ENCODE measurements at places on chromosomes 13 and 19.

DNA sequence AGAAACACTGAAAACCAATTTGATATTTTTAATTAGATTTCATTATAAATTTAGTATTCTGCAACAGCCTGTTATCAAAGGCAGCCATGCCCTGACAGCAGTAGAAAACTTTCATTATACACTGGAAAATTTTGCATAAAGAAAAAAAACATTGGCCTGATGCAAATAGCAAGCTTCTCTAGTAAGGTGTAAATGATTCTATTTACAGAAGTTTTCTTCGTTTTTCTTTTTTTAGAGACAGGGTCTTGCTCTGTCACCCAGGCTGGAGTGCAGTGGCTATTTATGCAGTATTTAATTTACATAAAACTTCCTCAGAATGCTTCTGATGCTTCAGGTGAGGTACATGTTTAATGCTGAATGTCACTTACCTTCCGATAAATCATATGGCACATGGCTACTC lies 67.0 kb downstream of the ABCC4 start:
- DNase-seq = no peak

GRCh38 chr19:18023622-18024251 lies 15.8 kb downstream of the ARRDC2 start:
- DNase-seq = no peak

DNA sequence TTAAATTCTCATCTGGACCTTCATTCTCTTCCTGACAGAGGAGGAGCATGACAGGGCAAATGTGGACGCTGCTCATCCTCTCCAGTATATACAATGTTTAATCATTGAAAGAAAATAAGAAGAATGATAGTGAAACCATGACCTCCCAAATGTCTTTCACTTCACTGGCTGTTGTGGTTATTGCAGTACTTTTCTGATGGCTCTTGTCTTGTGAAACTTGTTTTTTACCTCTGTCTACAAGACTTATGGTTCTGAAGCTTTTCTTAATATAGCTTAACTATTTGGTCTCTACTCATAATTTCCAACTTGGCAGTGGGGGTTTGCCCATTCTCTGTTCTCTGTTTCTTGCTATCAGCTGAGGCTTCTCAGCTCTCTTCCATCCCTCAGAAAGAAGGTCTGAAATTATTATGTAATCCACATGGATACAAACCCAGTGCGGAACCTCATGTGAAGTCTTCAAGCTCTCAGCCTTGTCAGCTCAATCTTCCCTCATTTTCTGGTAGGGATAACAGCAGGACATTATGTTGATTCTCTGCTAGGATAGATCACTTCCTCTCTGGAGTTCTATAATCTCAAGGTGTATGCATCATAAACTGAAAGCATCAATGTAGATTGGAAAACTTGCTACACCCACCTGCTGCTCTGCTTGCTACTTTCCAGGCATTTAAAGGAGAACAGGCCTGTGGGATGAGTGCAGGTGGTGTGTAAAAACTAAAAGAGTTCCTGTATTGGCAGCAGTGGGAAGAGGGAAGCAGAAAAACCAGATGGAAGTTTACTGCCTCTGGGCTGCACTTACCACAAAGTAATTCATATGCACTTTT lies 250.3 kb upstream of the HTR2A start:
- DNase-seq = no peak

DNA sequence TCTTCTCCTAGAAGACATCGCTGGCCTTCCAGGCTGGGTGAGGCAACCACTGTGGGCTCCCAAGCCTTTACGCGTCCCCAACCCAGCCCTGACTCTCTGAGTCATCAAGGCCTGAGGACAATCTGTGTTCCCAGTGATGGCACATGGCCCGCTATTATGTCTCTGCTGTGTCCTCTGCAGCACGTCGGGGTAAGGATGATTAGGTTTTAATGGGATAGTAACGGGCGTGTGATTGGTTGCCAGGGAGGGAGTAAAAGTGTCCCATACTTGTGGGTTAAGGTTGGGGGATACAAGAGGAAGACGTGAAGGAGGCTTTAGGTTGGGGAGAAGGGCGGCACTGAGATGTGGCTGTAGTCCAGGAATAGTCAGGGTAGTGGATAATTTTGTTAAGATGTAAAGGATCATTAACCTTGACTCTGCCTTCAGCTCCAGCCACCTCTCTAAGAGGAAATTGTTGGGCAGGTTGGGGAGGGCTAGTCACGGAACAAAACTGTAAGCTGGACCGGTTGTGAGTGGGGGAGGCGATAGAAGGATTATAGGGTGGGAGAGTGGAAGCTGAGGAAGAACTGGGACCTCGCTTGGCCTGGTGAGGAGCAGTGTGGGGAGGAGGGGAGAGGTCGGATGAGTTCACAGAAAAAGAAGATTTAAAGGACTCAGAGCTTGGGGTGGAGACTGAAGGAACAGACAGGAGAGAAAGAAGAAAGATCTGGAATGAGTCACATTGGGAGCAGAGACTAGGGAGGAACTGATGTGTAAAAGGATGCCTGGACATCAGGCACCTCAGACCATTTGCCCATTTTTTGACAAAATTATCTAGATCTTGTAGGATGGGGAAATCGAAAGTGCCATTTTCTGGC lies 27.9 kb upstream of the IGFL1 start:
- peak; percentile 37 for DNase-seq

DNA sequence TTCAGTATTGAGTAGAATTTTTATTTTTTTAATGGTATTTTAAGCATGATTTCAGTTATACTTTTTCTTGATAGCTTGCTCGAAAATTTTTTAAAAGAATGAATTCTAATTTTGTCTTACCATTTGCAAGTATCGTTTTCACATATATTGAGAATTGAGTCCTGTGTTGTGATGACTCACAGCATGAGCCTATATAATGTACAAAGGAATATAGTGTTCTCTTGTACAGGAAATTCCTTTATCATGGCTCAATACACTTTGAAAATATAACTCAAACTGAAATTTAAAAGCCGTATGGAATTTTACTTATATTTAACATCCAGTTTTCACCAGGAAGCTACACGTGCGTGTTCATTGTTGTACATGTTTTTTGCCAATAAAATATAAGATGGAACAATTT lies 161.1 kb upstream of the TMTC4 start:
- no peak for DNase-seq

- peak; percentile 6 for DNase-seq
Observed at GRCh38 chr13:41017159-41017558, 2.0 kb downstream of the ELF1 start.

DNA sequence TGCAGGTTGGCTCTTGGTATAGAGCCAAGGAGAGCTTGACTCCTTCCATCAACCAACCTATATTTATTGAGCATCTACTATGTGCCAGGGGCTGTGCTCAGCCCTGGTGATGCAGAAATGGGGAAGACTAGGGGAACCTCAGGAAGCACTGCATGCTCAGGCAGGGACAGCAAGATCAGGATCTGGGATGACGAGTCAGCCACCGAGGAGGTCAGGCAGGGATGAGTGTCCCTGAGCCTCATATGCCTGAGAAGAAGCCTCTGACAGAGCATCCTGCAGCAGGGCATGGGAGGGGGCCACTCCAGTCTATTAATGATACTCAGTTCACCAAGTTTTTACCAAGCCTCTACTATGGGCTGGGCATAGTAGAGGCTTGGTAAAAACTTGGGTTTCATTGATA lies 158.1 kb downstream of the KATNAL1 start:
- no peak for DNase-seq

DNA sequence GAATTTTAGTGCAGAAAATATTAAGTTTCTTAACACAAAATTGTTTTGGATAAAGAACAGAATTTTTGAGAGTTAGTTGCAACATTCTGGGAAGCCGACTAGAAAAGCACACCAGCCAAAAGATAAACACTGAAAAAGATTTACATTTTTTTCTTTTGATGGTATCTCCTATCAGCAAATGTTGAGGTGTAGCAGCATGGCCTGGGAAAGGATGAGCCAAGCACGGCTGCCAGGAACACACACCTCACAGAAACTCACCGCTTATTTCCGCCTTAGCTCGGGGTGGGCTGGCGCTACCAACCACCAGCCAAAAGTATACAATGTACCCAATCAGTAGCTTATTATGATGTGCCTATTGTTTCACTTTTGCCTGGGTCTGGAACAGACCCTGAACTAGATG lies 134.7 kb downstream of the MIPEP start:
- no peak for DNase-seq

- peak; percentile 98 for DNase-seq
Observed at GRCh38 chr19:48738557-48739403, 1.6 kb downstream of the RASIP1 start.

DNA sequence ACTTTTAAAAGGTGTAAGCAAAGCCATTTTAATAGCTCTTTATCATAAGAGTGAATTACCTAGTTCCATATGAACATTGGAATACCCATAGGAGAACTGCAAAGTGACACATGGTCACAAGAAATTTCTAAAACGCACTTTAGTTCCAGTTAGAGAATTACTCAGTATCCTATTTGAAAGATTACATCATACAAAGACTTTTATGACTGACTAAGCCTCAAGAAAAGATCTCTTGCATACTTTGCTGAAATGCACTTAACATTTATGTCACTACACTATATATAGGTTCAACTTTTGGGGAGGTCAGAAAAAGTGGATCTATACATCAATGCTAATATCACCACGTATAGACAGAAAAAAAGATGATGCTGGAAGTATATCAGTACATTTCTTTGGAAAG lies 7.1 kb downstream of the PCDH9 start:
- DNase-seq = no peak

DNA sequence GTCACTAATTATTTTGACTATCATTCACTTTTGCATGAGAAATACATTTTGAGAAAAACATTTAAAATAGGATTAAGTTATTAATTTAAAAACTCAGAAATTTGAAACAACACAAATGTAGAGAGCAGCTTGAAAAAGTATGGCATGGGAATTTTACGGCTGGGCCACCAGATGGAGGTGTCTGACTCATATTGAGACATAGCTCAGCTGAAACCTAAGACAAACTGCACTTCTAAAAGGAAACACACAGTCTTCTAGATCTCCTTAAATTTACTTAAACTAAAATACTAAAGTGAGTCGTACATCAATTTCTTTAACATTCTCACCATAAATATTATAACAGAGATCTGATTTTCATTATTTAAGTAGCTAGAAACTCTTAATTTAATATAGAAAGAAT lies 41.9 kb upstream of the POSTN start:
- peak; percentile 66 for DNase-seq

DNA sequence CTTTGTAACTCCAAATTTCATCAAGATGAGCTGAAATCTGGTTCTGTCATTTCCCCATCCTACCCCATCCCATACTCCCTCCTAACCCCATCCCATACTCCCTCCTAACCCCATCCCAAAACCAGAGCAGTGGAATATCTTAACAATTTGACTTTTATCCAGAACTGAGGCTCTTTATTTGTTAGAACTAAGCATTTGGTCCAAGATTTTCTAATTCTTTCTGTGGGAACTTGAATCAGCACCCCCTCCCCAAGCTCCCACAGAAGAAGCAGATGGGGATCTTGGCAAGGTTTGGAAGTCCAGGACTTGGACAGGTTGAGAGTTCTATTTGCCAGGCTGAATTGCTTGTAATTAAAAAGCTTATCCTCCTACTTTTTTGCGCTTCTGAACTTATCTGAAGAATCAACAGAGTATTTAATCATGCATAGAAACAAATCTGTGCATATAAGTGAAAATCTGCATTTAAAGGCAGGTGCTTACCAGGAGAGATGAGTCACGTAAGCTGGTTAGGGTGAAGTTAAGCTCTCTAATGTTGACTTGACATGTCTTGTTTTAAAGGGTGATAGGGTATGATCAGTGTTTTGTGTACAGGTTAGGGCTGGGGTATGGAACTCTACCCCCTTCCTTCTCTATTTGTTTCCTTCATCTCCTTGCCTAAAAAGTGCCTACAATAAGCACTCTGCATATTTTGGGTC lies 111.1 kb downstream of the COG6 start:
- DNase-seq = peak; percentile 93

- DNase-seq = peak; percentile 63
Observed at GRCh38 chr13:74145249-74145975, 11.2 kb upstream of the KLF12 start.

DNA sequence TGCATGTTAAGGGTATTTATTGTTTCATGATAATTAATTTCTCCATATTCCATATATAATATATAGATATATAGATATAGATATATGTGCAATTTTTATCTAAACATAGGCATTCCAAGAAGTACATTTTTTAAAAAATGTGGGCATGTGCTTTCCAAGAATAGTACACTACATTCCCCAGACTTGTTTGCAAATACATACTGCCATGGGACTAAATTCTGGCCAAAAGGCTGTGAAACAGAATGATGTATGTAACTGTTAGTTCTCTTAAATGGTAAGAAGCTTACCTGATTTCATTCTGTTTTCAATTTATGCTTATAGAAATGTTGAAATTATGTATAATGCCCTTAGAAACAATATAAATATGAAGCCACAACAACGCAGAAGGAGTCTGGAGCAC lies 503.2 kb upstream of the SPRY2 start:
- no peak for DNase-seq

DNA sequence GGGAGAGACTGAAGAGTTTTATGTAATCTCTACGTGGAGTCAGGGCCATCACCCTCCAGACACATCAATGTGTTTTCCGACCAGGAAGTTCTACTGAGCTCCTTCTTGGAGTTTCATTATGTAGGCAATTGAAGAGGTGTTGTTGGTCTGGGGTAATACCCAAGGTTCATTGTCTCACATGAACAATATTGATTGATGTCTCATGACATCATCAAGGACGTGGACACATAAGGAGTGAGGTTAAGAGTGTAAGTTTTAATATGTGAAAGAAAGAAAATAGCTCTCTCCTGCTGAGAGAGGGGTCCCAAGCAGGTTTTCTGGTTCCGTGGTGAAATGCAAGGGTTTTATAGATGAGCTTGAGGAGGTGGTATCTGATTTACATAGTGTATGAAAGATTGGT lies 280.7 kb upstream of the MIR17HG start:
- no peak for DNase-seq
